ENCODE measurements at places on chromosomes 12 and 14.

DNA sequence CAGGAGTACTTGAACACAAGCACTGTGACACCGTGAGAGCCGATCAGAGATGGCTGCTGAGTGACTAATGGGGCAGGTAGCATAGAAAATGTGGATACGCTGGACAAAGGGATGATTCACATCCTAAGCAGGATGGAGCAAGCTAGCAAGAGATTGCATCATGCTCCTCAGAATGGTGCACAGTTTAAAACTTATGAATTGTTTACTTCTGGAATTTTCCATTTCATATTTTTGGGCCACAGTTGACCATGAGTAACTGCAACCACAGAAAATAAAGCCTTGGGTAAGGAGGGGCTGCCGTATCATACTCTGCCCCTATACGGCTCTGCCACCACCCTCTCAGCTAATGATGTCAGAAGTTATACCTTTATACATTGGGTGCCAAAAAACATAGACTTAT lies 23.3 kb upstream of the MARK3 start:
- no peak for DNase-seq

- no peak for DNase-seq
Measured at GRCh38 chr12:132182711-132183365, 38.6 kb downstream of the NOC4L start.

DNA sequence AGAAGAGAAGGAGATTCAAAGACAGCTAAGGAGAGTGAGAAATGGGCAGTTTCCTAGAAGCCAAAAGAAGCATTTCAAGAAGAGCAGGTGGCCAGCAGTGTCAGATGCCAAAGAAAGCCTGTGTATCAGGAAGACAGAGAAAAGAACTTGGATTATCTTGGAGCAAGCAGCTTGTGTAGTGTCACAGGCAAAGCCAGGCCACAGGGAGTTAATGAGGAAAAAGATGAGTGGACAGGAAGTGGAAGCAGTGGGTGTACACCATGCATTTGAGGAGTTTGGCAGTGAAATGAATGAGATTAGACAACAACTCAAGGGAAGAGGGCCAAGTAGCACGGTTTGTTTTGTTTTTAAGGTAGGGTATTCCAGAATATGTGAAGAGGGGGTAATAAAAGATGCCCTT lies 5.6 kb upstream of the MYH7 start:
- no peak for DNase-seq

- no peak for DNase-seq
Measured at GRCh38 chr12:16581416-16581815, 24.5 kb downstream of the LMO3 start.

DNA sequence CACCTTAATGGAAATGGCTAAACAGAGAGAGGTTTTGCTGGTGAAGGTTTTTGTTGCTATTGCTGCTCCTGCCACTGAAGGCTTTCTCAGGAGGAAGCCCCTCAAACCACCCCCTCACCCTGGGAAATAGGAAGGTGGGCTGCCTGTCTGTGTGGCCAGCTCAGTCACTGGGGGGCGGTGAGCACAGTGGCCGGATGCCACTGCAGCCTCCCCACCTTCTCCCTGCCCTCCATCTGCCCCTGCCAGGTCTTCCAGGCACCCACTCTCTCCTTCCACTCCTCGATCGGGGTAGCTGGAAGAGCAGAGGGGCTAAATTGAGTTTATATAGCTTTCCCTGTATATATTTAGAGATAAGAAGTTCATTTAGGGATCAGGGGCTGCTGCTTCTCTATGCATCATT lies 80.8 kb downstream of the PAPOLA start:
- no peak for DNase-seq

GRCh38 chr14:54781080-54781479 lies 121.5 kb downstream of the GCH1 start:
- no peak for DNase-seq

DNA sequence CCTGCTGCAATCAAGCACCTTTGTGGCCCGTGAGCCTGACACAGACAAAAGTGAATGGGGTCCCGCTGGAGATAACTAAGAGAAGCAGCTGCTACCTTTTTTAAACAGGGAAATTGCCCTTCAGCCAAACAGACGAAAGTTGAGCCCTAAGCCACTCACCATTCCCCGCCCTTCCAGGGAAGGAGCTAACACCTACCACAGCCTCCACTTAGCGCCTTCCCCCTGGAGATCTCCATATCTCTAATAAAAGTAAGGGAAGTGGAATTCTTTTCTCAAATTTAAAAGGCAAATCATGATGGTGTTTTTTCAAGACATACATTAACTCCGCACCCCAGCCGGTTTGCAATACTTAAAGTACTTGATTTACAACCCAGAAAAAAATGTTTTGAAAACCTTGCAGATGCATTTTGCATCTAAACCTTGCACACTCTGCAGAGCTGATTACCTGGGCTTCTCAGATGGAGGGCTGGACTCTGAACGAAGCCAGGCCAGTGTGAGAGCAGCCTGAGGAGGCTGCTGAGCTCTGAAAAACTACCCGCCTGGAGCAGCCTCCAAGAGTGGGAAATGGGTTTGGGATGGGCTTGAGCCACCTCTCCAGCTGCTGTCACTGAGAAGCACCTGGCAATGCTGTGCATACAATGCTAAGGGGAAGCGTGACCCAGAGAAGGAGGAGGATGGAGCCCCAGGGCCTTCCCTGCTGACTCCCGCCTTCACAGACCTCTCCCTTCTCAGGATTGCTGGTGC lies 10.0 kb downstream of the NUAK1 start:
- DNase-seq, result peak; percentile 79

DNA sequence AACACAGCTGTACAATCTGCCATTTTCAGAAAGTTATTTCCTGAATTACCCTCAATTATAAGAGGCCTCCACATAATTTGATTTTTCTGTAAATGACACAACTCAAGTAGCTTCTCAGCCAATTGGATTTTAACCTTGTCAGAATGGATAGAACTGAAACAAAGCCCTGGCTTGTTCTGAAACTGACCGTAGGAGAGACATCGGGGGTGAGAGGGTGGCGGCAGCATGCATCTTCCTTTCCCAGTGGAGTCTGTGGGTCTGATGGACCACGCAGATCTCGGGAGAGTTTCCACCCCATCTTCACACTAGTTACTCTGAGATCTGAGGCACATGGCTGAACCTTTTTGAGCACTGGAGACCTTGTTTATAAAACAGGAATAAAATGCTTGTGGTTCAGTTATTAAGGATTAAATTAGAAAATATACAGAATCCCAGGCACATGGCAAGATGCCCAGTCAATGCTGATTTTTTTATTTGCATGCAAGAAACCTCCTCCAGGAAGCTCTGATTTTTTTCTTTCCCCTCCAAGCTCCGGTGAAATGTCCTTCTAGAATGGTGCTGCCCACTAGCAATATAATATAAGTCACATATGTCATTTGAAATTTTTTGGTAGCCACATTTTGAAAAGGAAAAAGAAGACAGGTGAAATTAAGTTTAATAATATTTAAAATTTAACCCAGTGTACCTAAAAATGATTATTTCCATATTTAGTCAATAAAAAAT lies 153.9 kb downstream of the CHST11 start:
- DNase-seq, result no peak

DNA sequence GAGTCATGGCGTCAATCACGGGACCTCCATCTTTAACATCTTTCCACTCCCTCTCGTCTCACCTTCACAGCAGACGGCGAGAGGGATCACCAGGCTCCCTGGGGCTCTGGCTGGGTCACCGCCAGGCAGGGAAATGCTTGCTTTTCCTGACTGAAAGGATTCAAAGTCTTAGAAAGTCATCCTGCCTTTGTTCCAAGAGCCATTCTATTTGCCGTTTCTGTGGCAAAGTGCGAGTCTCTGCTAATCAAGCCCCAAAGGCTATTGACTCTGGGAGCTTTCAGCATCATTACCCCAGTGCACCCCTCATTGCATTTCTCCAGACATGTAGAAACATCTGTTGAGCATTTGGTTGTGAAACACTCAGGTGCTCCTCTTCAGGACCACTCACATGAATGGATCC lies 69.6 kb downstream of the GSC start:
- DNase-seq, result no peak

DNA sequence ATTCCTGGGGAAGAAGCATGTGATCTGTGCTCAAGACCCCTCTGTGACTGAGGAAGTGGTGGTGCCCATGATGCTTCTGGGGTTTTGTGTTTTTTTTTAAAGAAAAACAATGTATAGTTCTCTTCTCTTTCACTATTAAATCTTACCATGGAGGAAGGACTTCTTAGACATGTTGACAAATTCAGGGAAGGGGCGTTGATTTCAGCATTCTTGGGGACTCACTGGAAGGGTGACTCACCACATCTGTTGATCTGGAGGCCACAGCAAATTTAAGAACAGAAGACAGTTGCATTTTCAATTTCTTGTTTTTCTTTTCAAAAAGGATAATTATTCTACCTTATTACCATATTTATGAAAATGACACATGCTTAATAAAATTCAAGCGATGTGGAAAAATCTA lies 152.9 kb upstream of the RTL1 start:
- no peak for DNase-seq

DNA sequence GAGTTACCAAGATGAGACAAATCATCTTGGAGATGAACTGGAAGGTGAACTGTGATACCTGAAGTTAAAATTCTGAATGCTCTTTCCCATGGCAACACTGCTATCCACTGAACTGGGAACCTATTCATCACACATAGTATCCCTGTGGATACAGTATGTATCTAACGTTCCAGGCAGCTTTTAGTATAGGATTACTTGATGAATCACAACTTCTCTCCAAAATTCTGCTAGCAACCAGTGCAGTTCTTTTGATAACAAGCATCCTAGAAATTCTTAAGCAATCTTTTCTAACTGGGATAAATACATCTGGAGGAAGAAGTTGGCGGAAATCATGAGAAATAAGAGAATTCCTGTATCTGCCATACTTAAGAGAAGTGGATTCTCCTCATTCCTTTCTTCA lies 66.4 kb downstream of the PAWR start:
- DNase-seq, result no peak

- DNase-seq, result no peak
Measured at GRCh38 chr12:103441437-103442181, 54.2 kb downstream of the C12orf42 start.

GRCh38 chr12:132379996-132380395 lies 50.6 kb upstream of the GALNT9 start:
- no peak for DNase-seq

DNA sequence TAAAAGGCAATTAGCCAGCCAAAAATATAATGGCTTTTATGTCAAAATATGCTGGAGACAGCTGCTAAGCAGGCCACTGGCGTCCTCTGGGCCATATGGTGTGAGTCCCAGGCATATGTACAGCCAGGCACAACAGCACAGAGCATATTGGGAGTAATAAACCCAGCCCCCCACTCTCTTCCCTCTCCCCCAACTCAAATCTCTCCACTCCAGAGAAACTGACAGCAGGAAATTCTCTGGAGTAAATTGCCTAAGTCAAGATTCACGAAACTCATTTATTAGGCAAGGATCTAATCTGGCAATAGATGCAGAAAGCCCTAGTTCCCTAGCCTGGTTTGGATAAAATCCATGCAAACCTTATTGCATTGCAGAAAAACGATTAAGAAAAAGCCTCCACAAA lies 147.9 kb upstream of the SEL1L start:
- DNase-seq, result no peak

DNA sequence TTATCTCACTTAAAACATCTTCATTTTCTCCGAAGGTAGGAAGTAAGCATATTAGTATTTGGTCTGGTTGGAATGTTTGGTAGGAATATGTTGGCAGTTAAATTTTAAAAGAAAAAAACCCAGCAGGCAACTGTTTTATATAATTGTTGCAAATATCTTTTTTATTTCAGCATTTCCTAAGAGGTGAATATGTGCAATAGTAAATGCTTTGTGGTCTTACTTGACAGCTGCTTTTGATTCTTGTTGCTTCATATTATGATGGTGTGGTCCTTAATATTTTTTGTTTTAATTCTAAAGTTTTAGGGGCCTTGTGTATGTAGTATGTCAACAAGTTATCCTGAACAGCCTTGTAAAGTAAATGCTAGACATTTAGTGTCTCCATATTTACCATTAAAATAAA lies 6.3 kb downstream of the TRAFD1 start:
- DNase-seq, result no peak

All from NCI-H187 (cell line).